Stimulated activated naive CD8-positive, alpha-beta T cell treated with anti-CD3 and anti-CD28 coated beads, Interleukin-15, amount 100 ng/mL, for 72 hours (primary cell): ENCODE measurements at places on chromosomes 12 and 14.

- no peak for DNase-seq
Measured at GRCh38 chr12:89893972-89894706, 185.5 kb upstream of the ATP2B1 start.

GRCh38 chr14:83455561-83455960, 1921.9 kb upstream of the SEL1L start:
- DNase-seq = no peak

DNA sequence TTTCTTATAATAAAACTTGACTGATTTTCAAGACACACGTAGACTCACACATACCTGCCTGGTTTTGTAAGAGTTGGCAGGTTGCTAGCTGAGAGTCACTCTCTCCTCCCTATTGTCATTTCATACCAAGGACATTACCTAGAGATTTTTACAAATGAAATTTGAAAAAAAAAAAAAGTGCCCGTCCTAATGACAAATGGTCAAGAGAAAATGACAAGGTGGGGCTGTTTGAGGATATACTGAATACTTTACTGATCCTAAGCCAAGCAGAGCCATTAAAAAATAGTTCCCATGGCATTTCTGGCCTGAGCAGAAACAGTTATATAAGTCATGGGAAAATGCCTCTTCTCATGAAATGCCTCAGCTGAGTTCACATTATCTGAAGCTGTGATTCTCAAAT, 150.2 kb downstream of the DYRK2 start:
- no peak for DNase-seq

DNA sequence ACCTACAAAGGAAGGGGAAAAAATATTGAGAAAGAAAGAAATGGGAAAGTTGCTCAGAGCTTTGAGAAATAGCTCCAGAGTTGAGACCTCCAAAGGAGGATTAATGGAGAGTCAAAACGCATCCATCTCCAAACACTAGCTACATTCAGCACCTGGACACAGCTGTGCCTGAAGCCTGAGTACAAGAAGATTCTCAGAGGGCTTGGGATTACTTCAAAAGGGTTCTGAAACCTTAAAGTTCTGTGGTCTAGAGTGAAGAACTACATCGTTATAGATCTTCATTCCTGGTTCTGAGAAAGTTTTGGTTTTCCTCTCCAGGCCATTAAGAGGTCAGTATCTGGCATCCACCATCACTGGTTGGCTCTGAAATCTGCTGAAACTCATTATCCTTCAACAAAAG, 10.5 kb upstream of the TMED10 start:
- no peak for DNase-seq

GRCh38 chr12:29023436-29024076, 125.5 kb upstream of the FAR2 start:
- no peak for DNase-seq
